ENCODE measurements at places on chromosomes 2 and 18.

DNA sequence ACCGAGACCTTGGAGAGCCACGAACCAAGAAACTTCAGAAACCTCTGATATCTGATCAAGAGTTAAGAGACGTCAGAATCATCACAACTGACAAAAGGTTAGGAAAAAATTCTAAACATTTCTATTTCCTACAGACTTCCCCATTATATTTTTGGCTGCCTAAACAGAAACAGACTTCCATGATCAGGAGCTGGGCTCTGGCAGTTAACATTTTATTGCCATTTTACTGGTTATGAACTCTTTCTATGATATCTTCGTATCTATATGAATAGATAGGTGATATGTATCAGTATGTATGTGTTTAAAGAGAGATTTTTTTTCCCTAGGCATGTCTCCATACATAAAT, 31.1 kb upstream of the PPP1R1C start:
- no peak for DNase-seq

- DNase-seq = no peak
Observed at GRCh38 chr2:170553748-170554147, 161.4 kb upstream of the SP5 start.

- DNase-seq = no peak
Observed at GRCh38 chr2:189336276-189336975, 104.8 kb upstream of the WDR75 start.

DNA sequence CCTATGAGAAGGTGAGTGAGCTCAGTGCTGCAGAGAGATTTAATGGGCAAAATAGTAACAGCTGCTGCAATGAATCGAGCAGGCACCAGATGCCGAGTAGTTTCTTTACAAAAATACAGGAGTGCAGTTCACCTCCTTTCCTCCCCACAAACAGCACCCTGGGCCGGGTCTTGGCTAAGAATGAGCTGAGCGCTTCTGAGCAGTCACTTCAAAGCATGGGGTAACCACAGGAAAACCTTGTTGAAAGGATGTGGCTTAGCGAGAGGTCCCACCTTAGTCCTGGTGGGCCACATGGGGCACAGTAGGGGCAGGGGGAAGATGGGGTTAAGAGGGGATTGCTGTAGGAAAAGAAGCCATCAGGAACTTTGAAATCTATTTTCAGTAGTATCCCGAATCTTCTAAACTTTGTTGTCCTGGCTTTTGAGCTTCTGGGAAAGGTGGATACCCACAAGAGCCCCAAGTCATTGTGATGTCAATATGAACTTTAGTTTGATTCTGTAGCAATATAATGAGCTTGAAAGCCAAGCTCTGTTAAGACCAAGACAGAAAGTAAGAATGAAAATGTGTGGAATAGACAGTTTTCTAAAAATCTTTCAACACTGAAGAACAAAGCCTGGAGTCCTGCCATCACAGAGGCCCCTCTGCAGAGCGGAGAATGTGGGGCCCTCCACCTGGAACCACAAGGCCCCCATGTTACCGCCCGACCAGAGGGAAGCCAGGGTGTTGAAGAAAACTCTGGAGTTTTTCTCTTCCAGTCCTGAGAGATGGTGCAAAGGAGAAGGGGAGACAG, 101.0 kb upstream of the ZNF236 start:
- peak; percentile 86 for DNase-seq

GRCh38 chr2:124908411-124908810, 883.3 kb downstream of the CNTNAP5 start:
- DNase-seq = no peak

DNA sequence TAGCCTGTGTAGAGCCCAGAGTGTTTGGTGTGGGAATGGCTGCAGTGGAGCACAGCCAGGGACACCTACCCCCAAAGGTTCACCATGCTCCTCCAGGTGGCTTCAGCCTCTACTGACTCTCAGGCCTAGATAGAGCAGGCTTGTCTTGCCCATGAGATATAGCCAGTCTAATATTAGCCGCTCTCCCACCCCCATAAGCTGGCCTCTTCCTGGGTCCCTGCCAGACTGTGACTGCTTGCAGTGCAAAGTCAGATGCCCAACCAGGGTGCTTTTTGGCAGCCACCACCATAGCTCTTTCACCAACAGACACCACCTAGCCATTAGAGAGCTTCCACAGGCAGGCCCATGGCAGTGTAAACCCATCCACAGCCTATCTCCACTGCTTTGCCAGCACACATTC, 405.3 kb downstream of the MBD2 start:
- no peak for DNase-seq

DNA sequence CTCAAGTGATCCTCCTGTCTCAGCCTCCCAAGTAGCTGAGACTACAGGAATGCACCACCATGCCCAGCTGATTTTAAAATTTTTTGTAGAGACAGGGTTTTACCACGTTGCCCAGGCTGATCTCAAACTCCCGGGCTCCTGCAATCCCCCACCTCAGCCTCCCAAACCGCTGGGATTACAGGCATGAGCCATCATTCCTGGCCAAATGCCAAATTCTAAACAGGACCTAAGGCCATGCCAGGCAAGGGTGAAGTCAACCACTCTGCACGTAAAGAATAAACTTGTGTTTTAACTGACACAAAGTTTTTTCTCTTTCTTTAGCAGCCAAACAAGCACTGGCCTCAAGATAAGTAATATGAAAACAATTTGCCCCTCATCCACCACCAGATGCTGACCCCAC, 37.4 kb upstream of the SATB2 start:
- no peak for DNase-seq

DNA sequence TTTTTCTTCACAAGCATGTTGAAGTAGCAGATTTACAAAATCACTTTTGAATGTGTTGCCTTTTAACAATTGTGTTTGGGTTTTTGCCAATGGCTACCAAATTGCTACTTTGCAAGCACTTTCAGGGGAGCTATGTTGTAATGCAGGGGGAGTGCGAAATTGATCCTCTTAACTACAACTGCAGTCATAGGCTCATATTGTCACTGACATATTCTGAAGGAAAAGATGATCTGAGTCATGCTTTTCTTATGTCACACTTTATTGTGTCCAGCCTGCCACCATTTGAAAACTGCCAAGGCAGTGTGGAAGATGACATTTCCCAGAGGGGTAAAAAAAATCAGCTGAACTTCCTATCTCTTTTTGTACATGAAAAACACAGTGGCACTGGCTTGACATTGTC, 74.9 kb downstream of the GPD2 start:
- DNase-seq = no peak

DNA sequence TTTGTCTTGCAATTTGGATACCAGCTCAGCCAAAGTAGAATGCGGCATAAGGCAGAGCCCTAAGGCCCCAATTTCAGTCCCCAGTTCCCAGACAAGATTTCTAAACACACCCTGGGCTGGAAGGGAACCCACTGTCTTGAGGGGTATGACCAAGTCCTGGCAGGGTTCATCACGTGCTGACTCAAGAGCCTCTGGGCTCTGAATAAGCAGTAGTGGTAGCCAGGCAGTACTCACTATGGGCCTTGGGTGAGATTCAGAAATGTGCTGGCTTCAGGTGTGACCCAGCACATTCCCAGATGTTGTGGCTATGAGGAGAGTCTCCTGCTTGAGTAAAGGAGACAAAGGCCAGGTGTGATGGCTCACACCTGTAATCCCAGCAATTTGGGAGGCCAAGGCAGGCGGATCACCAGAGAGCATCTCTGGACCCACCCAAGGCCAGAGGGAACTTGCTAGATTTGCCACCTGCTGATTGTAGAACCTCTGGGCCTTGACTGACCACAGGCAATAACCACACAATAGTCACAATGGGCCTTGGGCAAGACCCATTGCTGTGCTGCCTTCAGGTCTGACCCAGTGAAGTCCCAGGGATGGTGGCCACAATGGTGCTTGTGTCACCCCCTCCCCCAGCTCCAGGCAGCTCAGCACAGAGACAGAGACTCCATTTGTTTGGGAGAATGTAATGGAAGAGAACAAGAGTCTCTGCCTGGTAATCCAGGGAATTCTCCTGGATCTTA, 74.9 kb downstream of the ATL2 start:
- DNase-seq = no peak

- no peak for DNase-seq
Observed at GRCh38 chr2:27185331-27186026, 26.4 kb upstream of the ATRAID start.

- peak; percentile 36 for DNase-seq
Observed at GRCh38 chr2:219155054-219155644, 5.5 kb downstream of the NHEJ1 start.

DNA sequence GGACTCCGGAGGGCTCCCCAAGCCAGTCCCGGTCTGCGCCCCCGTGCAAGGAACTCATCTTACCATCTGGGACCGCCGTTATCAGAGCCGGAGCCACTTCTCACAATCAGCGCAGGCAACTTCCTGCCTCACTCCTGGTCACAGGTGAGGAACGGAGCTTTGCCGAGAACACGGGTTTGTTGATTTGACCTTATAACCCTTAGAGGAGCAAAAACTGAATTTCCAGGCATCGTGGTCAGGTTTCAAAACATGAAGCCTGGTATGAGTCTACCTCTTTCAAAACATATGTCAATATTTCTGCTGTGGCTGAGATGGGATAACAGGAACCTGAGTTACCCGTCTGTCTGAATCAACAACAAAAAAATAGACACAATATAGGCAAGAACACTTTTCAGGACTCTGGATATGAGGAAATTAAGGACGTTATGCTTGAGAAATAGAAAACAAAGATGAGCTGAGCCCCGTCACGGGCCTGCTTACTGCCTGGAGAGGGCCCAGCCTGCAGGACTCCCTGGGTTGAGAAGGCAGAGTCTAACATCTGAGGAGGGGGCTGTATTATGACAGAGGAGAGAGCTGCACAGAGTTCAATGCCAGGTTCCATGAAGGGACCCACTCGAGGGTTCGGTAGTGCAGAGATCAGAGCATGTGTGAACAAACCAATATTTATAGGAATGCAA, 148.7 kb downstream of the NDUFA10 start:
- DNase-seq = no peak

- DNase-seq = no peak
Observed at GRCh38 chr18:21109936-21110712, 1.5 kb downstream of the ROCK1 start.

DNA sequence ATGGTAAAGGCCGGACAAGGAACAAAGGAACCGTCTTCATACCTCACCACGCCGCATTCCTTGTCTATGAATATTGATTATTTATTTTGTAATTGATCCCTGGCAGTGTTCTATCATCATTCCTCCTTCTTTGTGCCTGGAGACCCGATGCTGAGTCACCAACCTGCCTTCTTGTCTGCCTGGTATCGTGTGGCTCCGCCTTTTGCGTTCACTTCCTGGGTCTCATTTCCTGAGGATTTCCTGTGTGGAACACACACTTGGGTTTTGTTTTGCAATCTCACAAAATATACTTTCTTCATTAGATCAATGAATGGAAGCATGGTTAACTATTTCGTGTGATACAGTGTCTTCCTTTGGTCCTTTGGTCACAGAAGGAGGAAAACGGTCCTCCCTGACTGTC, 95.5 kb upstream of the SNTG2 start:
- no peak for DNase-seq

GRCh38 chr2:152453129-152453911, 118.3 kb downstream of the FMNL2 start:
- no peak for DNase-seq

GRCh38 chr2:15169326-15170069, 391.6 kb downstream of the NBAS start:
- DNase-seq = no peak

DNA sequence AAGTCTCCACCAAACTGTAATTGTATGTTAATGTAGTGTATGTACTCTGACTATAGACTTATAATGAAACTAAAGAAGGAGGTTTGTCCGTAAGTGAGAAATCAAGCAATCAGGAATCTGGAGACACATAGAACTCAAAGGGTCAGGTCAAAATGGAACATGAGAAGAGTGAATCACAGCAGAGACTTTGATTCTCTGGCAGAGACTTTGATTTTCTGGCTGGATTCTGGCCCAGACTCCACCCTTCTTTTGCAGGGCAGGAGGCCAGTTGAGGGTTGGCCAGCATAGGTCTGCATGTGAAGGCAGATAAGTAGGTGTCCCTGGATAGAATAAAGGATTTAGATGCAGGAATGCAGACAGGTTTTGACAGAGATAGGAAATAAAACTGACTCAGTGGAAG, 11.0 kb upstream of the NCKAP5 start:
- DNase-seq = no peak

GRCh38 chr2:26691161-26691560, 1.4 kb upstream of the KCNK3 start:
- no peak for DNase-seq

GRCh38 chr2:7016148-7016547, 98.9 kb downstream of the RNF144A start:
- DNase-seq = no peak

GRCh38 chr2:150427298-150427697, 60.2 kb downstream of the RND3 start:
- DNase-seq = no peak

DNA sequence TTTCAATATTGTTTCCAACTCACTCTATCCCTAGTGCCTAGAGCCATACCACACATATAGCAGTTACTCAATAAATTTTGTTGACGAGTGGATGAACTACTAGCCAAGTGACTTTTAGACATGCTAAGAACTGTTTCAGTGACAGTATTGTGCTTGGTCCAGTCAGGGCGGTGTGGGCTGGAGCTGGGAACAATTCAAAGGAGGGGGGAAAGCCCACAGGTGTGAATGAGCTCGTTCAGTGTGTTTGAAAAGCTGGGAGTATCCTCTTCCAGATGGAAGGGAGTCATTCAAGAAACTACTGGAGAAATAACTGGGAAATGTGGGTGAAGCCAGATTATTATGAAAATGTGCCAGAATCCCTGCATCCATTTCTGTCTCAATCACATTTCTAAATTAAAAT, 1.7 kb upstream of the SERPINE2 start:
- no peak for DNase-seq

GRCh38 chr2:132859590-132859989, 189.6 kb upstream of the LYPD1 start:
- no peak for DNase-seq

GRCh38 chr2:8659735-8660492, 21.9 kb upstream of the ID2 start:
- no peak for DNase-seq

GRCh38 chr2:204576362-204576979, 31.2 kb downstream of the PARD3B start:
- DNase-seq = peak; percentile 35

DNA sequence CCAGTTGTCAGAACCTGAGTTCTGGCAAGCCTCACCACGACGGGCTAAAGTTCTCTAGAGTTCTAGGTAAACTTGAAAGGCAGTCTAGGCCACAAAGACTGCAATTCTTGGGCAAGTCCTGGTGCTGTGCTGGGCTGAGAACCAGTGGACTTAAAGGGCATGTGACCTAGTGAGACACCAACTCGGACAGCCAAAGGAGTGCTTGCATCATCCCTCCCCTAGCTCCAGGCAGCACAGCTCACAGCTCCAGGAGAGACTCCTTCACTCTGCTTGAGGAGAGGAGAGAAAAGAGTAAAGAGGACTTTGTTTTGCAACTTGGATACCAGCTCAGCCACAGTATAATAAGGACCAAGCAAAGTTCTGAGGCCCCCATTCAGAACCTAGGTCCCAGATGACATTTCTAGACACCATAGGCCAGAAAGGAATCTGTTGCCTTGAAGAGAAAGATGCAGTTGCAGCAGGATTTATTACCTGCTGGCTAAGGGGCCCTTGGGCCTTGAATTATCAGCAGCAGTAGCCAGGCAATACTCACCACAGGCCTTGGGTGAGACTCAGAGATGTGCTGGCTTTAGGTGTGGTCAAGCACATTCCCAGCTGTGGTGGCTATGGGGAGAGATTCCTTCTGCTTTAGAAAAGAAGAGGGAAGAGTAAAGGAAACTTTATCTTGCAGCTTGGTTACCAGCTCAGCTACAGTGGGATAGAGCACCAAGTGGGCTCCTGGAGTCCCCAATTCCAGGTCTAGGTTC, 51.8 kb downstream of the UPP2 start:
- DNase-seq = no peak
